Bronchial smooth muscle cell (primary cell): ENCODE measurements at places on chromosomes 3 and 15. TPM values are rescaled to one million over a fixed set of nuclear protein-coding genes. Genes with fewer than 3 reads are reported as not detected.

The SLC15A2 gene
- total RNA-seq = under 0.01 and 0.43 TPM in 2 replicates

The CMC1 gene
- 1.8 and 3.2 TPM in 2 replicates for total RNA-seq

The PATL2 gene
- 1.4 and 1.6 TPM in 2 replicates for total RNA-seq

The DUSP7 gene
- 2.8 and 3.5 TPM in 2 replicates for total RNA-seq

The TTC21A gene
- total RNA-seq = 4.6 and 4.8 TPM in 2 replicates

The GPR62 gene
- total RNA-seq = not detected in 2 replicates

The SAMMSON gene
- total RNA-seq = not detected in 2 replicates

The SAMD7 gene
- not detected in 2 replicates for total RNA-seq

The SLC9C1 gene
- not detected in 2 replicates for total RNA-seq

The ERC2 gene
- 0.16 TPM in 1 of 2 replicates, not detected in the other for total RNA-seq

The RLBP1 gene
- not detected in 2 replicates for total RNA-seq

The SOX14 gene
- total RNA-seq = not detected in 2 replicates

The MORC1 gene
- total RNA-seq = not detected in 2 replicates

The NANOGP8 gene
- not detected in 2 replicates for total RNA-seq

The GP9 gene
- not detected in 2 replicates for total RNA-seq

The CLDN11 gene
- total RNA-seq = 94.1 and 632 TPM in 2 replicates

The PLCL2 gene
- total RNA-seq = 15.0 and 19.5 TPM in 2 replicates

The PLSCR5 gene
- total RNA-seq = not detected in 2 replicates

The A4GNT gene
- not detected in 2 replicates for total RNA-seq
